ENCODE measurements at places on chromosomes 11 and 22.

GRCh38 chr22:49755631-49756001 lies 72.1 kb downstream of the BRD1 start:
- no peak for DNase-seq

DNA sequence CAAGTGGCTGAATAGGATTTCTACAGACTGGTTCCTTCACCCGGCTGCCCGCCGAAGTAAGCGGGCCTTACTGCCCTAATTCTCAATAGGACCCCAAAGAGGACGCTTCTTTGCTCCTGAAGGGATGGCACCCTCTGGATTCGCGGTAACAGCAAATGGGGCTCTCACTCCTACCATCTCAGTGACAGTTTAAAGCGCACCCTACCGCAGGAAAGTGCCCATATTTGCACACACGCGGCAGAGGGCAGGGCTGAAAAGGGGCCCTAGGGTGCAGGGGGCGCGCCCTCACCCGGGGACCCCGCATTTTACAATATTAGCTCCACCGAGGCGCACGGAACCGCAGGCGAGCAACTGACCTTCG lies 985 bp upstream of the UPB1 start:
- no peak for DNase-seq

DNA sequence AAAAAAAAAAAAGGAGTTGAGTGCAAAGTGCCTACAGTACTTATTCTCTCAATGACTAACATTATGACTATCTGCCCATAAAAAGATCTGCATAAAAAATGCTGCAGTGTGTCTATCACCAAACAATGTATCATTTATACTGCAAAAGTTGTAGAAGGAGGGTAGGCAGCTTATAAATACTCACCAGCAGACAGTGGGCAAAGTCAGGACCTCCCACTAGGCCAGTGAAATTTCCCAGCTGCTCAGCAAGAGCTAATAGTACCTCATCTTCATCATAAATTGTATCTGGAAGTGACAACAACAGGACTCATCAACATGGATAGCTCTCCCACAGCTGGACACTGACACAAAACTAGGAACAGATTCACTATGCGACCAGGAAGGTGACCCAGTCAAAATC lies 1.6 kb downstream of the PPP2R1B start:
- no peak for DNase-seq

- DNase-seq: no peak
These were observed 122.3 kb downstream of the RCN1 start for GRCh38 chr11:32213223-32213622.

DNA sequence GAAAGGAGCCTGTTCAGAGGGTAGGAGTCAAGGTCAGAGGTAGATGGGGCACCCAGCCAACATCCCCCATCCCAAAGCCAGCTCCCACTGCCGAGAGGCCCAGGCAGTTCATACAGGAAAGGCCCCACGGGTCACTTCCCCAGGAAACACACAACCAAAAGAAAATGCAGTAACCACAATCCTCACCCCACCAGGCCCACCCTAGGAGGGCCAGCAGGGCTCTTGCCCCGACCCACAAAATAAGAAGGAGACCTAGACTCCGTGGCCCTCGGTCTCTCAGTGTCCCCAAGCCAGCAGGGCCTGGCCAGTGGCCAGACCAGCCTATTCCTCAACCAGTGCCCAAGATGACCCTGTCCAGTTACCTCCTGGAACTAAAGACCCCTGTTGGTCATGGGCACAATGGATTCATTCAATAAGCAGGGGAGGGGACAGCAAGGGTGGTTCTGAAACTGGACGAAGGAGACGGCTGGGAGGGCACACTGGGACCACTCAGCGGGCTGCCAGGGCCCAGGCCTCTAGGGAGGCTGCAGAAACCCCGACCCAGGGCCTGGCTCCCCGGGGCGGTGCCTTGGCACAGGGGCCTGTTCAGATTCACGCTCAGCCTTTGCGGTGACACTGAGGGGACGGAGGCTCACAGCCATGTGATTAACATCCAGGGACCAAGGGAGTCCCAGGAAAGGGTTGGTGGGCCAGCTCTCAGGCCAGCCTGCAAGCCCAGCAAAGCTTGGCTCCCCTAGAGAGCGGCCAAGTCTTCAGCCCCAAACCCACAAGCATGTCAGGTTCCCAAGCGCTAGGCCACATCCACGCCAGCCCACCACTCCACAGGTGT lies 5.5 kb downstream of the RAB3IL1 start:
- DNase-seq: no peak

- DNase-seq: no peak
These were observed 3.5 kb downstream of the NXPE1 start for GRCh38 chr11:114556135-114556534.

- no peak for DNase-seq
These were observed 10.0 kb downstream of the PPM1F start for GRCh38 chr22:21942407-21943343.

- no peak for DNase-seq
These were observed 813 bp upstream of the BTBD10 start for GRCh38 chr11:13463779-13464290.

DNA sequence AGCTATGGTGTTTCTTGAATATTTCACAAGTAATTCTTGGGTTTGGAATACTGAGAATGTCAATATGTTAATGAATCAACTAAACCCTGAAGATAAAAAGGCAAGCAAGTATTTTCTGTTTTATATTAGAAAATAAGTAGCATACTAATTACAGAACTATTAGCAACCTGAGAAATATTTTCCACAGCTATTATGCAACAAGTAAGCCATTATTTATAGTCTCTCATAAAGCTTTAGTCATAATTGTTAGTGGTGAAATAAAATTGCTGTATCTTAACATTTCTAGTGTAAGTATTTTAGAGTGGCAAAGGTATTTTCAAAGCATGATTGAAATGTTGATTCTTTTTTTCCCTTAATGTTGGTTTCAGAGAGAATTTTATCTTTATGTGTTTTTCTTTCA lies 53.3 kb downstream of the FAR1 start:
- DNase-seq: no peak

DNA sequence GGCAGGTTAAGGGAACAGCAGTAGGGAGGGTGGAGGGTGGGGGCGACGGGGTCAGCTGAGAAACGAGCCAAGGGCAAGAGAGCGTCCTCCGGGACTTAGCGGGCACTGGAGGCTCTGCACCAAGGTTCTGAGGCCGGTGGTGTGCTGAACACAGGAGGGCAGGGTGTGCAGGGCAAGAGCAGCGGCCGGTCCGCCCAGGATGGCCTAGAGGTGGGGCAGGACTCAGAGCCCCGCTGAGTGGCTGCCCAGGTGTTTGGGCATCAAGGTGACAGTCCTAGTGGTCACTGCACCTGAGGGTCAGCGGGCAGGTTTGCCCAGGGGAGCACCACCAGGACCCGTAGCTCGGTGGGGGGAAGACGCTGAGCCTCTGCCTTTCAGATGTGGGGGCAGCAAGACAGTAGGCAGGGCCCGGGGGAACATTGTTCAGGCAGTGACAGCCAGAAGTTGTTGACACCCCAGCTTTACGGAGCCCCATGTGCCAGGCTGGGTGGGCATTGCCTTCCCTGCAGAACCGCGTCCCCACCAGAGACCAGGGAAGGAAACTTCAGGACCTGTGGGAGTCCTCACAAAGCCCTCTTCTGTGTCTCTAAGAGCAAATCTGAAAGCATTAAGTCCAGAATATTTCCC lies 4.5 kb upstream of the TTLL8 start:
- no peak for DNase-seq

- no peak for DNase-seq
These were observed 747.8 kb downstream of the BRD1 start for GRCh38 chr22:49079743-49080500.

DNA sequence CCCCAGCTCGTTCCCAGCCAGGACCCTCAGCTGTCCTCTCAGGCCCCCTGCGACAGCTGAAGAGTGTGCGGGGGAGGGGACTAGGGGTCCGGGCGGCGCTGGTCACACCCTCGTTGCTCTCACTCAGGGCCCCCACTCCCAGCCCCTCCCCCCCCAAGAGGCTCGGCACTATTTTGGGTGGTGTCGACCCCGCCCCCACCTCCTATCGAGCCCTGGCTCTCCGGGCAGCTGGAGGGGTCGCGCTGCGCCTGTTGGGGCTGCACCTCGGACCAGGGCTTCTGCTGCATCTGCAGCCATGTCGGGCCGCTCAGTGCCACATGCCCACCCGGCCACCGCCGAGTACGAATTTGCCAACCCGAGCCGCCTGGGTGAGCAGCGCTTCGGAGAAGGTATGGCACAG lies at the start of gene HSPB2:
TSS of gene HSPB2 (plus strand) at position 200 of the 400 bp plus-strand sequence. CDS start at position 296, 96 bp downstream.
- no peak for DNase-seq

DNA sequence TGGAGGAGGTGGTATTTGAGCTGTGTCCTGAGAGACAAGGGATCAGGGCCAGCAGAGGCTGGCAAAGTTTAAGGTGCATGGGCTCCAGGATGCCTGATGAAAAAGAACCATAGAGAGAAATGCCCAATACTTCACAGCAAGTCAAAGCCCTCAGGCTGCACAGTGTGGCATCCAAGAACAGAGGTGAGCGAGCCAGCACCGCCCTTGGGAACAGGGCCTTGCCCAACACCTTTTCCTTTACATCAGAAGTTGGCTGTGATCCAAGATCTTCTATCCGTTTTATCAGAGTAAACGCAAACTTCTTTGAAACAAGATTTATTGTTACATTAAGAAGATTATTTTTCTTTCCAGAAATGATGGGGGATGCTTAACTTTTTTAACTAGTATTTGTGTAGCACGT lies 1.4 kb downstream of the B3GNT6 start:
- no peak for DNase-seq

- no peak for DNase-seq
These were observed 33.4 kb downstream of the INSC start for GRCh38 chr11:15148169-15148568.

Data from cerebellar nuclear complex (tissue), 1 donor.